IMR-90 (cell line): ENCODE measurements at places on chromosomes 6 and 20.

- no peak overlapping the region for H3K4me3 ChIP-seq
- no peak overlapping the region for H3K27ac ChIP-seq
- no peaks in the 10 kb centered on the region for H3K27me3 ChIP-seq
- no peak for DNase-seq
Observed at GRCh38 chr6:12148841-12149240, 136.7 kb downstream of the HIVEP1 start.

- DNase-seq: no peak
- H3K36me3 ChIP-seq: no peaks in the 10 kb centered on the region
- H3K27me3 ChIP-seq: no peaks in the 10 kb centered on the region
Observed at GRCh38 chr20:59149678-59150504, 13.7 kb upstream of the ZNF831 start.

DNA sequence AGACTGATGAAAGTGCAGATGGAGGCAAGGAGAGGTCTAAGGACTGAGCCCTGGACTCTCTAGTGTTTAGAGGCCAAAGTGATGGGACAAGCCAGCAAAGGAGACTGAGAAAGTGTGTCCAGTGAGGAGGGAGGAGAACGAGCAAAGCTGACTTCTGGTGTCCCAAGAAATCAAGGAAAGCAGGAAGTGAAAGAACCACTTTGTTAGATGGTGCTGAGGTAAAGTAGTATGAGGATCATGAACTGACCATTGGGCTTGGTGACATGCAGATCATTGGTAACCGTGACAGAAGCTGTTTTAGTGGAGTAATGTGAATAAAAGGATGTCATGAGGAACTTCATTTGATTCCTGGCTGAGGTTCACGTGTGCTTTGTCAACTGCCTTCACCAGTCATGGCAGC lies 108.4 kb downstream of the SLX4IP start:
- no peak overlapping the region for H3K27ac ChIP-seq
- no peaks in the 10 kb centered on the region for H3K36me3 ChIP-seq
- no peak for DNase-seq

- peaks cover 5% of the 10 kb centered on the region for H3K4me1 ChIP-seq
- peak overlapping the region; percentile 19 for H3K27ac ChIP-seq
- no peaks in the 10 kb centered on the region for H3K36me3 ChIP-seq
- no peaks in the 10 kb centered on the region for H3K27me3 ChIP-seq
- DNase-seq: peak; percentile 40
Observed at GRCh38 chr20:11777387-11778205, 140.1 kb upstream of the BTBD3 start.

DNA sequence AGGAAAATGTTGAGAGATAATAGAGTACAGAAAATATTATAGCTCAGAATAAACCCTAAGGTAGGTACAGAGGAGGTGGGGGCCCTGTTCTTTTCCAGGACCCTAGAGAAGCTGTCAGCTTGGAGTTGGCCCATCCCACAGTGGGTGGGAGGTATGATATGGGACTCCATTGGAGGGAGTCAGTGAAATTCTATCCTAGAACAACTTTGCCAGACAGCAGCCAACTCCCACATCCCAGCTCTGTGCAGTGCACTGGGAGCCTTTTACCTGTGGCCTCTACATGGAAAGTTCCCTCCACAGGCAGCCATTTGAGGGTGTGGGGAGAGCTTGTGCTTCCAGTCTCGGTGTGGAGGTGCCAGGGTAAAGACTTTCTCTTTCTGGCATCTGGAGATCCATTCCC lies 36.8 kb upstream of the CLIC5 start:
- no peaks in the 10 kb centered on the region for H3K27me3 ChIP-seq
- no peaks in the 10 kb centered on the region for H3K4me1 ChIP-seq
- no peak overlapping the region for H3K4me3 ChIP-seq
- no peaks in the 10 kb centered on the region for H3K36me3 ChIP-seq
- no peak for DNase-seq

GRCh38 chr20:9225879-9226278 lies 157.0 kb downstream of the PLCB4 start:
- H3K27ac ChIP-seq: no peak overlapping the region
- no peaks in the 10 kb centered on the region; the same call in 1 of the 2 replicates for H3K36me3 ChIP-seq
- no peaks in the 10 kb centered on the region for H3K27me3 ChIP-seq
- peaks cover 8% of the 10 kb centered on the region for H3K4me1 ChIP-seq
- no peak overlapping the region for H3K4me3 ChIP-seq

DNA sequence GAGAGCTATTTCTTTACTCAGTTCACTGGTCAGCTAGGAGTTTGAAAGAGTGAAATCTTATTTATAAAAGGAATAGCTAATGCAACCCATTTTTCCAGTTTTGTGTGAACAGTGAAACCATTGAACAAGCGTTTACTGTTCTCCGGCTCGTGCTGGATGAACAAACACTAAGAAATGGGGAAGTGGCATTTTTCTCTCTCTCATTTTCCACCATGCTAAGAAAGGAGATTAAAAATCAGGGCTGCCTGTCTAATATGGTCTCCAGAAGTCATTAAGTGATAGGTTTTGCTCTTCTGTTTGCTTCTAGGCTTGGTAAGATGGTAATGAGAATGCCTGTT lies 774 bp upstream of the SFT2D1 start:
- no peaks in the 10 kb centered on the region; the same call in 1 of the 2 replicates for H3K27me3 ChIP-seq
- peaks cover 3% of the 10 kb centered on the region for H3K36me3 ChIP-seq
- no peaks in the 10 kb centered on the region; the same call in 1 of the 2 replicates for H3K4me1 ChIP-seq
- peak overlapping the region; percentile 82 for H3K4me3 ChIP-seq
- H3K27ac ChIP-seq: peak overlapping the region; percentile 91; the same call in 1 of the 2 replicates

DNA sequence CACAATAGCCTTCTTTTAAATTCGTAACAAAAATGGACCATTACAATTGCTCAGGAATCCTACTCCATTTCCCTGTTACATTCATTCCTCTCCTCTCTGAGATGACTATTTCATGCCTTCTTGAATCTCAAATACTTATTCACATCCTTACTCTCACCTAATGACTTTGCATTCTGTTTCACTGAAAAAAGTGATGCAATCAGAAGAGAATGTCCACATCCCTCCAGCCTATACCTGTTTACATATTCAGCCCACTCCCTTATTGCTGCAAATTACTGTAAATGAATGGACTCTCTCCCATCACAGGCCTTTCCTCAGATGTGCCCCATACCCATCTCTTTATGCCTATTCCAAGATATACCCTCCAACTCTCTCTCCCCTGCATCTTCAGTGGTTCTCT lies 8.6 kb downstream of the TAAR1 start:
- no peak overlapping the region for H3K4me3 ChIP-seq
- peaks cover 29% of the 10 kb centered on the region for H3K27me3 ChIP-seq
- H3K4me1 ChIP-seq: no peaks in the 10 kb centered on the region
- no peaks in the 10 kb centered on the region for H3K36me3 ChIP-seq
- no peak for DNase-seq

GRCh38 chr6:1605004-1605892 lies 4.5 kb upstream of the FOXC1 start:
- no peak for DNase-seq
- no peak overlapping the region for H3K4me3 ChIP-seq
- H3K4me1 ChIP-seq: peaks cover 2% of the 10 kb centered on the region; the same call in 1 of the 2 replicates
- H3K36me3 ChIP-seq: no peaks in the 10 kb centered on the region

DNA sequence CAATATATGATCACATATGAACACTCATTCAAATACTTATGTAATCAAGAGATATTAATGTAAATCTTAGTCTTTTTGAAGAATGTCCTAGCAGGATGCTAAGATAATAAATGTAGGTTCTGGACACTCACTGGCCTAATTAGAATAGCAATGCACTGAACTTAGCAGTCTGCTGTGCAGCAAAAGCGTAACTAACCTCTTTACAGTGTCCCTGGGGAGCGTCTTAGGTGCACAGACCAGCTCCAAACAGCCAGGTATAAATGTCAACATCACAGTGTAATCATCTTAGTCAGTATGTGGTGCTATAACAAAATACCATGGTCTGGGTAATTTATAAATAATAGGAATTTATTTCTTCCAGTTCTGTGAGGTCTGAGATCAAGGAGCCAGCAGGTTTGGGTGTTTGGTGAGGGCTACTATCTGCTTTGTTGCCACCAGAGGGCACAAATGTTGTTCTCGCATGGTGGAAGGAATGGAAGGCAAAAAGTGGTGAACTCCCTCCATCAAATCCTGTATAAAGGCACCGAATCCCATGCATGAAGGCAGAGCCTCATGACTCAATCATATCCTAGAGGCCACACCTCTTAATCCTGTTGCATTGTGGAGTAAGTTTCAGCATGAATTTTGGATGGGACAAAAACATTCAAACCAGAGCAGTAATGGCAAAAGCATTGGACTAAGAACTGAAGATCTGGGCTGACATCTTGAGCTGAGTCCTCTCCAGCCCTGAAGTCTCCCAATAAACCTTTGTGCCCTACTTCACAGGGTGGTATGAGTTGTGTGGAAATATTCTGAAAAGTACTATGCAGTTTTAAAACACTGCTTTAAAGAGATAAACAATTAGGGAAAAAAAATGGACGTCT lies 41.8 kb upstream of the FOXO3 start:
- no peak overlapping the region for H3K27ac ChIP-seq
- DNase-seq: peak; percentile 33
- H3K4me1 ChIP-seq: no peaks in the 10 kb centered on the region
- no peaks in the 10 kb centered on the region for H3K36me3 ChIP-seq
- no peaks in the 10 kb centered on the region for H3K27me3 ChIP-seq

DNA sequence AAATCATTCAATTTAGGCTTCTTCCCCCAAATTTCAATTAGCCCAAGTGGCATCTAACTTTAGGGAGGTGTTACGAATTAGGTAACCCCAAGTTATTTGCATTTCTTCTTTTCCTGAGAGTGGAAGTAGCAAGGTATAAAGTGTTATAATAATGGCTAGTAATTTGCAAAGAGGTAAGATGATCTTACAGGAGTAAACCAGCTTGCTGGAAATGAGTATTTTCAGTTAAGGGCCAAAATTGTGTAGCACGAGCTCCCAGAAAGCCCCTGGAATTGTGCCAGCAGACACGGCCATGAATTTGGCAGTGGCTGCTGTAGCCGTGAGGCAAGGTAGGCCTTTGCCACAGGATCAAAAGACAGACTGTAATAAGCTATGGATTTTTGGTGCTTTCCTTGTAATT lies 38.0 kb downstream of the CITED2 start:
- DNase-seq: peak; percentile 41
- no peaks in the 10 kb centered on the region for H3K36me3 ChIP-seq
- H3K27me3 ChIP-seq: no peaks in the 10 kb centered on the region
- H3K4me1 ChIP-seq: peaks cover 6% of the 10 kb centered on the region
- H3K4me3 ChIP-seq: no peak overlapping the region

- no peak overlapping the region for H3K27ac ChIP-seq
- H3K4me1 ChIP-seq: peaks cover 3% of the 10 kb centered on the region
- H3K36me3 ChIP-seq: no peaks in the 10 kb centered on the region
- H3K4me3 ChIP-seq: no peak overlapping the region
- DNase-seq: no peak
Observed at GRCh38 chr6:158253248-158253647, 59.0 kb upstream of the TULP4 start.

DNA sequence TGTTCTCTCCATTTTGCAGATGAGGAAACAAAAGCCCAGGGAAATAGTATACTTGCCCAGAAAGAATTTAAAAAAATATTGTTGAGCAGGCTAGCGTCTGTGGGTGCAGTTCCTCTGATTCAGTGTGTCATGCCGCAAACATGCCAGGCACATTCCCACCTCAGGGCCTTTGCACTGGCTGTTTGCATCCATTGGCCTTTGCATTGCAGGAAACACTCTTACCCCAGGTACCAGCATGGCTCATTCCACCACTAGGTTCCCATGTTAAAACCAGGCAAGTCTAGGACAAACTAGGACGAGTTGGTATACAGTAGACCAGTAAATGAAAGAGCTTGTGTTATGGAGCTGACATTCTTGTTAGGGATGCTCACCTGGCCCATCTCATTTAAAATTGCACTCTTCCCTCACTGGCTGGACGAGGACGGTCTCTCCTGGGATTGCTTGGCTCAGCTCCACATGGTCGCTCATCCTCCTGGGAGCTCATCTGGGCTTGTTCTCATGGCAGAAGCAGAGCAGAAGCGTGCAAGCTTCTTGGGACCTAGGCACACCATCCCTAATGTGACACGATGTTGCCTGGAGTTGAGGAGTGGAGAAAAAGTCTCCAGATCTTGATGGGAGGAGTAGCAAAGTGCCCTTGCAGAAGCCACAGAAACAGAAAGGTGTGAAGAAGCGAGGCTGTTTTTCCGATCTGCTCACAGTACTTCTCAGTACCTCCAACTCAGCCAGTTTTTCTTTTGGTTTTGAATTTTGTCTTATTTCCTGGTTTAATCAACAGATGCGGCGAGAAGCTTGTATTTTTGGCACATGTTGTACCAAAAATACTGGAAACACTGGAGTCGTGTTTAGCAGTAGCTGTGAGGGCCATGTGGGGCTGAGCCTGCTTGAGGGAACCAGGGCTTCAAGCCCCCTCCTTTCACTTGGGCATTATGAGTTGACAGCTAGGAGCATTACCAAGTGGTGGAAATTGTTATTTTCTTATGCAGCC lies 13.9 kb downstream of the ZNF831 start:
- H3K27ac ChIP-seq: no peak overlapping the region
- H3K36me3 ChIP-seq: no peaks in the 10 kb centered on the region
- no peak for DNase-seq
- H3K4me1 ChIP-seq: no peaks in the 10 kb centered on the region
- no peaks in the 10 kb centered on the region for H3K27me3 ChIP-seq
- H3K4me3 ChIP-seq: no peak overlapping the region

DNA sequence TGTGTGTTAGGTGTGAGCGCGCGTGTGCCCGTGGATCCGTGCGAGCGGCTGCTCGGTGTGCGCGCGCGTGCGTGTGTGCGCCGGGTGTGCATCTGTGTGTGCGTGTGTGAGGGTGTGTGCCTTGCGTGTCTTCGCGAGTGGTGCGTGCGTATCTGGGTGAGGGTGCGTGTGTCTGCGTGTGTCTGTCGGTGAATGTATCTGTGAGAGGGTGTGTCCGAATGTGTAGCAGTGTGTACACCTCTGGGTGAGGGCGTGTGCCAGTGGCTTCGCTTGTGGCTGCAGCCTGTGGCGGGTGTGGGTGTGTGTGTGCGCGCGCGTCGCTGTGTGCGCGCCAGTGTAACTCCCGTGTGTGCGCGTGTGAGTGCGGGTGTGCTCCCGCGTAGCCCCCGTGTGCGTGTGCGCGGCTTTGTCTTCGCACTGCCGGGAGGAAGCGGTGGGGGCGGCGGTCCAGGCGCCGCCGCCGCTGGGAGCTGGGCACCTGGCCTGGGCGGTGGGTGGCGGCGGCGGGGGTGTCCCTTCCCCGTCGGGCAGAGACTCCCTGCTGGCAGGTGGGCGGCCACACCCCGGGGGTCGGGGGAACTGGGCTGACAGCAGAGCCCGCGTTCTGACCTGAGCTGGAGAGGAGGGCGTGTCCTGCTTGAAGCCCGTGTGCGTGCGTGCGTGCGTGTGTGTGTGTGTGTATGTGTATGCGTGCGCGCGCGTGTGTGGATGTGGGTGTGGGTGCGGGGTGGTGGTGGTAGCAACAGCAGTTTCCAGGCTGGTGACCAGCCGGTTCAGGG lies 61.3 kb upstream of the EPB41L1 start:
- DNase-seq: no peak
- no peaks in the 10 kb centered on the region for H3K36me3 ChIP-seq
- peaks cover 7% of the 10 kb centered on the region; the same call in 1 of the 2 replicates for H3K4me1 ChIP-seq
- H3K27ac ChIP-seq: no peak overlapping the region
- H3K4me3 ChIP-seq: peak overlapping the region; percentile 56
- H3K27me3 ChIP-seq: peaks cover 43% of the 10 kb centered on the region
